ENCODE measurements at places on chromosomes 12 and 14.

- DNase-seq: no peak
Observed at GRCh38 chr14:64706593-64707193, 2.5 kb downstream of the PLEKHG3 start.

GRCh38 chr14:104370256-104370870 lies 209.2 kb upstream of the C14orf180 start:
- DNase-seq: peak; percentile 43

- DNase-seq: no peak
Observed at GRCh38 chr14:28461389-28461788, 305.2 kb upstream of the FOXG1 start.

- no peak for DNase-seq
Observed at GRCh38 chr12:64634508-64635092, 24.3 kb downstream of the RASSF3 start.

DNA sequence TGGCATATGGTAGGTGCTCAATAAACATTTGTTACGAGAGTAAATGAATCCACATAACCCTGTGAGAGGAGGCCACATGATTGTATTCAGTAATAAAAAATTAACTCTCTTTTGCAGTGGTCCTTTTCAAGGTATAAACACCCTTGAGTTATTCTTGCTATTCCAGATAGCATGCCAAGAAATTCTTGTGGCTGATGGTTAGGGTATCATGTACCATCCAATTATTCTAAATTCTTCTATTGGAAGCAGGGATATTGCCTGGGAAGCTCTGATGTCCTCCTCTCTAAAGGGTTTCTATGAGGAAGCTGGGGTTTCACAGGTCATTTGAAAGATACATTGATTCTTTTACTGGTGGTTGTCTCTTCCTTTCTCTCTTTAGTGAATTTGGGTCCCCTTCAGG lies 10.1 kb downstream of the AKAP6 start:
- no peak for DNase-seq

GRCh38 chr14:91409928-91410718 lies 7.5 kb downstream of the CCDC88C start:
- no peak for DNase-seq

GRCh38 chr14:95452176-95452892 lies 64.1 kb downstream of the SYNE3 start:
- DNase-seq: peak; percentile 85

GRCh38 chr12:57621497-57622292 lies 10.5 kb downstream of the ARHGEF25 start:
- peak; percentile 76 for DNase-seq

DNA sequence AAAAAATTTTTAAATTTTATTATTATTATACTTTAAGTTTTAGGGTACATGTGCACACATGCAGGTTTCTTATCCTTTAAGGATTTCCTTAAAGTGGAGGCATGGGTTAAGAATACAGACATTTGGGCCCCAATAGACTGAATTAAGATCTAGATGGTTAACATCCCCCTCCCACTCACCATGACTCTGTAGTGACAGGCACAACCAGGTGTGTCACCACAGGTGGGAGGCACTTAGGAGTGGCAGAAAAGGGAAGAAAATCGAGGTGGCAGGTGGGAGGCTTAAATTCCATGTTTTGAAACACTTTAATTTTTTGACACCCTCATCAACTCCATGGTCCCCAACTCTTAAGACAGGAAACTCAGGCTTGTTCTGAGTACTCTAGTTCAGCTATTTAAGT lies 37.6 kb upstream of the GRIP1 start:
- DNase-seq: no peak

- DNase-seq: no peak
Observed at GRCh38 chr12:128367961-128368360, 101.0 kb downstream of the TMEM132C start.

- no peak for DNase-seq
Observed at GRCh38 chr12:64578566-64578965, 31.7 kb upstream of the RASSF3 start.

DNA sequence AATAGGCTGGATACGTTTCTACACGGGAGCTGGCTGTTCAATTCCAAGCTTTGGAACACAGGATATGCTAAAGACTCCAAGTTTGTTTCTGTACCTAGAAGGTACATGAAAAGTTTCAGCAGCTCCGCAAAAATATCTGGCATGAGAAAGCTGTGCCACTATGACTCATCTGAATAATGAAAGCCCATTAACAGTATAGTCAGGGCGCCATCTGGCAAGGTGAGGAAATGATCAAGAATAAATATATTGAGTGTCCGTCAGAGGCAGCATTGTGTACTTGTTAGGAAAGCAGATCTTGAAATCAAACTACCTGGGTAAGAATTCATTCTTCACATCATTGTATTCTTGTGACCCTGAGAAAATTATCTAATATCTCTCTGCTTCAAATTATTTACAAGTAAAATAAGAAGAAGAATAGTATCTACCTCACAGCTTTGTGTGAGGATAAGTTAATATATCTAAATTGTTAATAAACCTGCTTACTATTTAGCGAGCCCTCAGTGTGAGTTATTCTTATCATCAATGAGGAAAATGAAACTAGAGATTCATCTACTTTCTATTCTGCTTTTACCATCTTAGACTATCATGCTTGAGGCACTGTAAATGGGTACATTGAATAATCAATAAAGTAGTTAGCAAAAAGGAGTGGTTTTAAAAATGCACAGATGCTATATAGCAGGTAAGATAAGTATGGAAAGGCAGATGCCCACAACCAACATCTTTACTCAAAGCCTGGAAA lies 53.5 kb downstream of the FSCB start:
- DNase-seq: no peak

GRCh38 chr14:50741567-50741966 lies 73.5 kb upstream of the SAV1 start:
- DNase-seq: no peak

DNA sequence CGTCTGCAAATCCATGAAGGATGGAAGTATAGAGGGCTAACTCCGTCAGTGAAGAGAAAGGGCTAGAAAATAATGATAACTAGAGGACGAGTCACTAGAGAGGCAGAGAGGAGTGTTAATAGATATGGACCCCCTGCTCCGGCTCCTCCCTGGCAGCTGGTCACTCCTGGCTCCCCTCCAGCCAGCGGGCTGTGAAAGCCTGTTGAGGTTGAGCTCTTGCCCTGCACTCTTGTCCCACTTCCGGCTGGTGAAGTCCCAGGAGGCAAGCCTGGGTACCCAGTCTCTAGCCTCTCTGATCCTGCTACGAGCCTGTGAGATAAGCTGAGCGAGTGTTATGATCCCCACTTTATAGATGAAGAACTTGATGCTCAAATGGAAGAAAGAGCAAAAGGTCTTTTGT lies 90.3 kb downstream of the RFX4 start:
- no peak for DNase-seq

DNA sequence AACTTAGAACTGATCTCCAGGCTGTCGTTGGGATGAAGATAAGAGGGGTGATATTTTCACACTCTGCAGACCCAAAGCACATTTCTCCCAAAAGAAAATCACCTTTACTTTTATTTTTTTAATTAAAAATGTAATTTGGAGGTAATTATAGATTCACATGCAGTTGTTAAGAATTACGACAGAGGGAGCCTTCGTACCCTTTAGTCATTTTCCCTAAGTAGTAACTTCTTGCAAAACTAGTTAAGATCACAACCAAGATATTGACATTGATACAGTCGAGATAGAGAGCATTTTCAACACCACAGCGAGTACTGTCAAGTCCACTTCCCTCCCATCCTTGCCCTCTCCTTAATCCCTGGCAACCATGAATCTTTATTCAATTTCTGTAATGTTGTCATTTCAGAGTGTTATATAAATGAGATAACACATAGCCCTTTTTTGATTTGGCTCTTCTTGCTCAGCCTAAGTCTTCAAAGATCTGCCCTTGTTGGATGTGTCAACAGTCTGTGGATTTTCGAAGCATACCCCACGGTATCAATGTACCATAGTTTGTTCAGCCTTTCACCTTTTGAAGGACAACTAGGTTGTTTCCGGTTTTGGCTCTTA lies 39.6 kb downstream of the DNAH10 start:
- DNase-seq: no peak

GRCh38 chr12:70244409-70244808 lies 1.2 kb downstream of the CNOT2 start:
- no peak for DNase-seq

DNA sequence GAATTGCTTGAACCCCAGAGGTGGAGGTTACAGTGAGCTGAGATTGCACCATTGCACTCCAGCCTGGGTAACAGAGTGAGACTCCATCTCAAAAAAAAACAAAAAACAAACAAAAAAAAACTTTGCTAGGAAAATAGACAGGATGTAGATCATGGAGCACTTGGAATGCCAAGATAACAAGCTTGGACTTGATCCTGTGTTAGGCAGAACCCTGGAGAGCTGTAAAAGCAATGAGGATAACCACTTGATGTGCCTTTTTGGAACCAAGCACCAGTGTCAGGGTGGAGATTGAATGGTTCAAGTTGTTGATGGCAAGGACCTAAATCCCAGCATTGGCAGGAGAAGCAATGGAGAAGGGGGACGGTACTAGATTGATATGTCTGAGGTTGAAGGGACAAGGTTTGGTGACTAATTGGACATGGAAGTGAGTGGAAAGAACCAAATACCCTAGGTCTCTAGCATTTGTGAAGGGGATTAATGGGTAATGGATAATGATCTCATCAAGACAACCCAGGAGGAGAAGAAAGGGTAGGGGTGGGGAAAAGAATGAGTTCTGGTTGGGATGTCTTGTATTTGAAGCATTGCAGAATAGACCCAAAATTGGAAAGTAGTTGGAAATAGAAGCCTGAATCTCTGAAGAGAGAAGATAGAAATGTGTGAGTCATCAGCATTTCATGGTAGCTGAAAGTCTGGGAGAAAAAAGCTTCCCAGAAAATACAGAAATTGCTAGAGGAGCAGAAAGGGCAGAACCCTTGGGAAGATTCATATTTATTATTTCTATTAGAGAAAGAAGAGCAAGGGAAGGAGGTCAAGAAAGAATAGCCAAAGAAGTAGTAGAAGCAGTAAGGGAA lies 176.7 kb downstream of the NUAK1 start:
- DNase-seq: no peak

DNA sequence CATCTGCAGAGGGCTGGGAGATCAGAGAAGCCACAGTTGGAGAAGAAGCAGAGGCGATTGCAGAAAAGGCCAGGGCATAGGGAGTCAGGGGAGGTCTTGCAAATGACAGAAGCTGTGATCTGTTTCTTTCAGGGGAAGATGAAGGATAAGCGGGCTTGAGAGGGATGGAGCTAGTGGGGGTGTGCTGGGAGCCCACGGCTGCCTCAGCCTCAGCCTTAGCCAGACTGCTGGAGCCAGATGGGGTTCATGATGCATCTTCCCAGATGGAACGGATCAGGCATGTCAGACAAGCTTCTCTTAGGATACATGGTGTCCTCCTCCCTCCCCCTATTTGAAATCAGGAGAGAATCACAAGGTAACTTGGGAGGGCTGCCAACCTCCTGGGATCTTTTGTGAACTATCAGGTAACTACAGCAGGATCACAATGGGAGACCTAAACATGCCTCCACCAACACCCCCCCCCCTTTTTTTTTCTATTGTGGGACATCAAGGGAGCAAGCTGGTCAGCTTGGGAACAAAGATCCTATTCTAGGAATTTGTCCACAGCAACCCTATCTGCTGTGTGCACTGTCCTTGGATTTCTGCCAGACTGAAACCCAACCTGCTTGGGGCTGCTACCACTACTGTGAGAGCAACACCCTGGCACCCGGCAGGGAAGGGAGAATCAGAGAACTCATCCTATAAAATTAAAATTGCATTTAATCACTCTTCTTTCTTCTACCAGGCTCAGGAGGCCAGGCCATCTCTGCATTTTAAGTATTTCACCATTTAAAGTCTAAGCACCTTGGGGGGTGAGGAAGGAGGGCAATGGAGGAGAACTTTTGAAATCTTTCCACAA lies 10.7 kb upstream of the ATP2A2 start:
- peak; percentile 35 for DNase-seq

DNA sequence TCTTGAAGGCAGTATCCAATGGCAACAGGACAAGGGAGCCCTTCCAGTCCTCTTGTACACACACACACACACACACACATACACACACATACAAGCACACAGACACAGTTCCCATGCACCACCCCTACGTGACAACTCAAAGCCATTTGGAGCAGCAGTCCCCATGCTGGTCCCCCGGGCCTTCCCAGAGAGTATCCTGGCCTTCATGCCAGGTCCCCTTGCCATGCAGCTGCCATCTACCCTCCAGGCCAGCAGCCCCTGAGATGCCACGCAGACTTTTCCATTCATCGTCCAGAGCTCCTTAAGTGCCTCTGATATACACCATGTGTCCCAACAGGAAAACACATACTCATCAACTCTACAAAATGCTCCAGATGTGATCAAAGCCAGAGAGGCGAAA lies 159.5 kb downstream of the ANO2 start:
- DNase-seq: no peak

- DNase-seq: no peak
Observed at GRCh38 chr12:111424793-111425251, 19.1 kb downstream of the SH2B3 start.

DNA sequence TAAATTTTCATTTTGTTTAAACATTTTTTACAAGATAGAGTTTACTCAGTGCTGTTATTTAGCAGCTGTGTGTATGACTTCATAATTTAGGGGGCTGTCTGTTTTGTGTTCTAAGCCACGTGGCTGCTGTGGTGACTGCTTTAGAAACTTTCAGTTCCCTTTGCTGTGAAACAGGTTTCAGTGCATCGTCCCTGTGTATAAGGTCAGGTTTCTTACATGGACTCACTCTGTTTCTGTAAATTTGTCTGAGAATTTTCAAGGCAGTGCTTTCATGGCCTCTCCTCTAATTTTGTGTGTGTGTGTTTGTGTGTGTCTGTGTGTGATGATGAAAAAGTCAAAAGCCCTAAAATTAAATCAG lies 32.4 kb downstream of the BICD1 start:
- peak; percentile 2 for DNase-seq

- DNase-seq: no peak
Observed at GRCh38 chr12:39815746-39816145, 196.1 kb upstream of the ABCD2 start.

DNA sequence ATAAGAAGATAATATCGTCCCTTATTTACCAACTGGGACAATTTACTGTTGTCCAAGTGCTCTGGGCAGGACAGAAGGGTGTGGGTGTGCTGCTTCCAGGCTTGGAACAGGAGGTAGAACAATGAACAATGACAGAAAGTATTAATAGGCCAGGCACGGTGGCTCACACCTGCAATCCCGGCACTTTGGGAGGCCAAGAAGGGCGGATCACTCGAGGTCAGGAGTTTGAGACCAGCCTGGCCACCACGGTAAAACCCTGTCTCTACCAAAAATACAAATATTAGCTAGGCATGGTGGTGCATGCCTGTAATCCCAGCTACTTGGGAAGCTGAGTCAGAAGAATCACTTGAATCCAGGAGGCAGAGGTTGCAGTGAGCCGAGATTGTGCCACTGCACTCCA lies 2.5 kb downstream of the IFI27 start:
- no peak for DNase-seq

All from NCI-H526 (cell line).